ENCODE measurements at places on chromosomes 1 and 21. TPM values are rescaled to one million over a fixed set of nuclear protein-coding genes. Genes with fewer than 3 reads are reported as not detected.

GRCh38 chr1:39358491-39358890, 132.9 kb upstream of the BMP8A start:
- no peak for DNase-seq

DNA sequence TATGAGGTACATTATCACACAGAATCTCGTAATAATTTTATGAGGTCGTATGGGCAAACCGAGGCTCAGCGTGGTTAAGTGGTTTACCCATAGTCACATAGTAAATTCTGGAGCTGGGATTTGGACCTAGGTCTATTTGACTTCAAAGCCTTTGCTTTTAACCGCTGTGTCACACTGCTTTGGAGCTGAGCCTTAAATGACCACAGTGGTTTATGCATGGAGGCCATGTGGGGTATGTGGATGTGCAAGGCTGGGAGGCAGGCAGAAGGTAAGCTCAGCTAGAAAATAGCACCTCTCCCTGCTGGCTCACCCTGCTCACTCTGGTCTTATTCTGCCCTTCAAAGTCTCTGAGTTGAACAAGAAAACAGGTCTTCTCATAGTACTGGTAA, 269.5 kb downstream of the TRABD2B start:
- DNase-seq: no peak

GRCh38 chr21:29080454-29080941, 7.0 kb upstream of the CCT8 start:
- no peak for DNase-seq

DNA sequence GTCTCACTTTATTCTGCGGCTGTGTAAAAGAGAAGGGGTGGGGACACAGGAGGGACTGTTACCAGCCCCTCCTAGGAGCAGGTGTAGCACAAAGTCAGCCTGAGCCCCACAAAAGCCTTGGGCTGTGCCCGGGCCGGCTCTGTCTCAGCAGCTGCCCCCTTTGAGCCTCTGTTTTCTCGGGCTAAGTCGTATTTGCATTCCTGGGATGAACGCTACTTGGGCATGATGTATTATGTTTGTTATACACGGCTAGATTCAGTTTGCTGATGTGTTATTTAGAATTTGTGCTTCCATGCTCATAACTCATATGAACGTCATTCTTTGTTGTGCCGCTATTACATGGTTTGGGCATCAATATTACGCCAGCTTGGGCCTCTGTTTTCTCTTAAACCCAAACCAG, 47.8 kb downstream of the KCNN3 start:
- no peak for DNase-seq

Gene MRPL9
- 39.1 TPM for total RNA-seq

Gene TAL1
- total RNA-seq: 5.1 TPM

Gene SLC39A1
- 77.6 TPM for total RNA-seq

Gene YIPF1
- 12.9 TPM for total RNA-seq

All from left cardiac atrium (tissue), 4 donors.